ENCODE measurements at places on chromosomes 1 and 21. TPM values are rescaled to one million over a fixed set of nuclear protein-coding genes. Genes with fewer than 3 reads are reported as not detected.

Gene FAM43B
- not detected for total RNA-seq

Gene KIF17
- 32.3 TPM for total RNA-seq

Gene PCAT6
- total RNA-seq, result not detected

Gene DPT
- not detected for total RNA-seq

Gene PDPN
- total RNA-seq, result 65.0 TPM

Gene ZBTB8B
- total RNA-seq, result under 0.01 TPM

Gene COL9A2
- 1.2 TPM for total RNA-seq

Gene MATN1
- total RNA-seq, result 0.17 TPM

Gene ZNF593OS
- not detected for total RNA-seq

Gene SMCP
- not detected for total RNA-seq

Gene CLCC1
- total RNA-seq, result 37.5 TPM

Gene CDCA8
- 3.7 TPM for total RNA-seq

Gene ADARB1
- total RNA-seq, result 32.0 TPM

Gene CFHR1
- total RNA-seq, result not detected

Gene OR14C36
- not detected for total RNA-seq

Gene IQGAP3
- 7.3 TPM for total RNA-seq

Gene COL18A1
- total RNA-seq, result 317 TPM

Gene ACTA1
- total RNA-seq, result not detected

Gene PRAMEF12
- total RNA-seq, result not detected

Gene ANGPTL3
- not detected for total RNA-seq
